ENCODE measurements at places on chromosomes 6 and 20.
A peak's percentile ranks its signal among the peaks of the same experiment; 100 is the strongest.

GRCh38 chr20:51688600-51689244 lies 79.5 kb downstream of the ATP9A start:
- no peak overlapping the region for H3K27ac ChIP-seq
- no peaks in the 10 kb centered on the region for H3K4me1 ChIP-seq
- no peak for DNase-seq
- no peak overlapping the region for H3K4me3 ChIP-seq
- no peaks in the 10 kb centered on the region for H3K27me3 ChIP-seq

- no peak overlapping the region for H3K4me3 ChIP-seq
- peak; percentile 87 for DNase-seq
- no peaks in the 10 kb centered on the region for H3K4me1 ChIP-seq
- no peaks in the 10 kb centered on the region for H3K27me3 ChIP-seq
- H3K36me3 ChIP-seq, result no peaks in the 10 kb centered on the region
These were observed 119.7 kb downstream of the PSMB1 start for GRCh38 chr6:170433163-170434116.

DNA sequence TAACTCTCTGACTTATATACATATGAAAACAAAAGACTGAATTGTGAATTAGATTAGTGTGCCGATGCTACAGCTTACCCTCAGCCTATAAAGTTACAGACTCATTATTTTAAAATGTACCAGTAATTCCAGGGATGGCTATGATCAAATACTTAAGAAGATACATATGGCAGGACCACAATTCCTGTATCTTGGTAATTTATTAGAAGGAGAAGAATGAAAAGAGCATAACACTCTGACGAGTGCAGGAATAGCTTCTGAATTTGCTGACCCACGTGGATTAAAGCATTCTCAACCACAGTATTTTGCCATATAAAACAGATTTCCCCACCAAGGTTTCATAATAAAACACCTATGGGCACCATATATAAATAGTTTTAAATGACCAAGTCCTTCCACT lies 368.5 kb upstream of the RUNX2 start:
- H3K27me3 ChIP-seq, result no peaks in the 10 kb centered on the region
- H3K4me3 ChIP-seq, result no peak overlapping the region
- H3K36me3 ChIP-seq, result no peaks in the 10 kb centered on the region
- no peak for DNase-seq

- H3K27ac ChIP-seq, result no peak overlapping the region
- no peaks in the 10 kb centered on the region for H3K27me3 ChIP-seq
- DNase-seq, result no peak
- no peaks in the 10 kb centered on the region for H3K36me3 ChIP-seq
These were observed 388.4 kb upstream of the GJE1 start for GRCh38 chr6:141744194-141744925.

DNA sequence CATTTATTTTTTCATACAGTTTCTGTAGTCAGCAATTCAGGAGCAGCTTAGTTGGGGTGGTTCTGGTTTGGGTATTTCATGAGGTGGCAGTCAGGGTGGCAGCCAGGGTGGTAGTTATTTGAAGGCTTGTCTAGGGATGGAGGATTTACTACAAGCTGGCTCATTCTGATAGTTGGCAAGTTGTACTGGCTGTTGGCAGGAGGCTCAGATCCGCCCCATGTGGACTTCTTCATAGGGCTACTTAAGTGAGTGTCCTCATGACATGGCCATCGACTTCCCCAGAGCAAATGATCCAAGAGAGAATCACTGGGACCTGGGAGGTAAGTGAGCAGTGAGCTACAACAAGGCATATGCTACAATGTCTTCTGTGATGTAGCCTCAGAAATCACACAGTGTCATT lies 22.4 kb upstream of the CDKAL1 start:
- H3K27ac ChIP-seq, result no peak overlapping the region
- DNase-seq, result no peak
- no peak overlapping the region for H3K4me3 ChIP-seq

DNA sequence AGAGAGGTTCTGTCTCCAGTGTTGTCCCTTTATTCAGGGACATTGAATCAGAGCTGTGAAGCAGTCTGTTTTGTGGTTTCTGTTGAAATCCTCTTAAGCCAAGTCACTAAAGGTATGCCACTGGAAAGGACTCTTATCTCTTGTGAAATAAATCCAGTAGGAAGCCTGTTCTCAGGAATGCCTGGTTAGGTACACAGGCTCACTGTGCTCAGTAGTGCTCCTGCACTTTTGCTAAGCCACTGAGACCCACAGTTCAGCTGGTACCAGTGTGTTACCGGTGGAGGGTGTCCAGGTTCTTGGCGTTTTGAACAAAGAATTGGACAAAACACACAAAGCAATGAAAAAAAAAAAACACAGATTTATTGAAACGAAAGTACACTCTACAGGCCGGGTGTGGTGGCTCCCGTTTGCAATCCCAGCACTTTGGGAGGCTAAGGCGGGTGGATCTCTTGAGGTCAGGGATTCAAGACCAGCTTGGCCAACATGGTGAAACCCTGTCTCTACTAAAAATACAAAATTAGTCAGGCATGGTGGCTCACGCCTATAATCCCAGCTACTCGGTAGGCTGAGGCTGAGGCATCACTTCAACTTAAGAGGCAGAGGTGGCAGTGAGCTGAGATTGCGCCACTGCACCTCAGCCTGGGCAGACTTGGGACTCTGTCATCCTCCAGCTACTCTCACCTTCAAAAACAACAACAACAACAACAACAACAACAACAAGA lies 186.1 kb downstream of the JARID2 start:
- no peaks in the 10 kb centered on the region for H3K27me3 ChIP-seq
- DNase-seq, result no peak
- H3K36me3 ChIP-seq, result no peaks in the 10 kb centered on the region
- no peak overlapping the region for H3K4me3 ChIP-seq
- H3K27ac ChIP-seq, result no peak overlapping the region

- H3K27me3 ChIP-seq, result no peaks in the 10 kb centered on the region
- no peak overlapping the region for H3K4me3 ChIP-seq
- H3K36me3 ChIP-seq, result no peaks in the 10 kb centered on the region
These were observed 60.7 kb upstream of the FNDC1 start for GRCh38 chr6:159108426-159108985.

- H3K27me3 ChIP-seq, result no peaks in the 10 kb centered on the region
- no peak overlapping the region for H3K4me3 ChIP-seq
- H3K27ac ChIP-seq, result no peak overlapping the region
- DNase-seq, result no peak
- H3K4me1 ChIP-seq, result peaks cover 20% of the 10 kb centered on the region
These were observed 120.2 kb upstream of the RNF24 start for GRCh38 chr20:4135385-4136077.

DNA sequence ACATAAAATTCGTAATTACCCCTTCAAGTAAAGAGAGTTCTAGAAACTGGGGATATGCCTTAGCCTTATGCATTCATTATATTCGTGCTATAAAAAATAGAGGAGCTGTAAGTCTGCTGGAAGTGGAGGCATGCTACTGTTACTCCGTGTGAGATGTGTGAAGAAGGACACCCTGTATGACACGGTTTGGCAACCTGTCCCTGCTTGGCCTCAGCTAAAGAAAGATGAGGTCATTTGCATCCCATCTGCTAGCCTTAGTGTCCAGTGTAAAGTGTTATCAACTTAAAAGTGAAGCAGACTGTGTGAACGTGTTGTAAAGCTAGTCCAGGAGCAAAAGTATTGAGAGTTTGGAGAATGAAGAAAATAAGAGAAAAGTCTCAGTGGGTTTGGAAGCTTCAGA lies 135.1 kb upstream of the RAB32 start:
- no peaks in the 10 kb centered on the region for H3K27me3 ChIP-seq
- H3K4me3 ChIP-seq, result no peak overlapping the region
- DNase-seq, result no peak
- no peaks in the 10 kb centered on the region for H3K4me1 ChIP-seq
- no peak overlapping the region for H3K27ac ChIP-seq

DNA sequence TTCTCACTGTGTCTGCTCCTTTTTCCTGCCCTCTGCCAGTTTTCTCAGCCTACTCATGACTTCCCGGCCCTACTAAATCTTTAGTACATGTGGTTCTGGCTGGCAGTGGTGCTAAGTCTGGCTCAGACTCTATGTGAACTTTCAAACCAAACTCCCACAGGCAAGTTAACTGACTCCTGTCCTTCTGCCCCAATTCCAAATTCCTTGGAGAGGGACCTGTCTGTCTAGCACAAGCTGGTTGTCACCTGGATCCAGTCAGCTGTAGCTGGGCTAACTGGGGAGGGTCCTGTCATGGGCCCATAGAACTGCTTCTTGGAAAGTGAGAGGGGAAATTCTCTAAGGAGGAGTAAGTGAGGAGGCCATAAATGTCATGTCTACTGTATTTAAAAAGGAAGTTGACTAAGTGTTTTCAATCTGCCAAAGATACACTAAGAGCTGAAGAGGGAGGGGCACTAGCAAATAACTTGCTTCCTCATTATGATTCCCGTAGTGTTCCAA lies 240.1 kb downstream of the KCNQ5 start:
- H3K36me3 ChIP-seq, result no peaks in the 10 kb centered on the region
- no peak overlapping the region for H3K4me3 ChIP-seq
- no peak overlapping the region for H3K27ac ChIP-seq
- no peak for DNase-seq

DNA sequence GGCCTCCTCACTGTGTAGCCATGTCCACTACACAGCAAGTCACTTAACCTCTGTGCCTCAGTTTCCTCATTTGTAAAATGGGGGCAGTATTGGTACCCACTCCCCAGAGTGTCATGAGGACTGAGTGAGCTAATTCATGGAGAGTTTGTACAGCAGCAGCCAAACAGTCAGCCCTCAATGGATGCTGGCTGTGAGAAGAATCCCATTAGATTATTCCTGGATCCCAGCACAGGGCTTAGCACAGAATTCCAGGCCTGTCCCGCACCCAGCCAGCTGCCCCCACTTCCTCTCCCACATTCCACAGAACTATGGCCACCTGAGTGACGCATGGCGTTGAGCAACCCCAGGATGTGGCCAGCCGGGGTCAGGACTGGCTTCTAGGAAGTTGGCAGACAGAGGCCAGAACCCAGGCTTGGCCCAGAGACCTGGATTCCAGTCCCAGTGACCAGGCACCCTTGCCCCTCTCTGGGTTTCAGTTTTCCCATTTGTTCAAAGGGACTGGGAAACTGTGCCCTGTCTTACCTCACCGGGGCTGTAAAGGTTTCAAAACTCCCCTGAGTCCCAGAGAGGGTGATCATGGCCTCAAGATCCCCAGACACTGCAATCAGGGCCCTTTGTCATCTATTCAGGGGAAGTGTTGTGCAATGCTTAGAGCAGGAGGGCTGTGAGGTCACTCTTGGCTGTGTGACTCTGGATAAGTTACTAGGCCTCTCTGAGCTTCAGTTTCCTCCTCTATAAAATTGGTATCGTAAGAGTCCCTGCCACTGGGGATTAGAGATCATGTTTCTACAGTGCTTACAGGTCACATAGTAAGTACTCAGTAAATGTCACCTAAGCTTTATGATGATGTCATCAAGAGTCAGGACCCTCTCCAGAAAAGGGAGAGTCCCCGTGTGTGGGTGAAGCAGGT lies 3.0 kb upstream of the TGM2 start:
- H3K36me3 ChIP-seq, result no peaks in the 10 kb centered on the region
- peak; percentile 91 for DNase-seq
- peaks cover 72% of the 10 kb centered on the region for H3K4me1 ChIP-seq
- peak overlapping the region; percentile 53 for H3K27ac ChIP-seq

DNA sequence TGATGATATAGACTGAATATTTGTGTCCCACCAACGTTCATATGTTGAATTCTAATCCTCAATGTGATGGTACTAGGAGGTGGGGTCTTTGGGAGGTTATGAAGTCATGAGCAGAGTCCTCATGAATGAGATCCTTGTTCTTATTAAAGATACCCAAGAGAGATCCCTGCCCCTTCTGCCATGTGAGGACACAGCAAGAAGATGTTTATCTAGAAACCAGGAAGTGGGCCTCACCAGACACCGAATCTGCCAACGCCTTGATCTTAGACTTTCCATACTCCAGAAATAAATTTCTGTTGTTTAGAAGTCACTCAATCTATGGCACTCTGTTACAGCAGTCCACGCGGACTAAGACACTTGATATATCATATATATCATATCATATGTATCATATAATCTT lies 67.7 kb upstream of the GCM1 start:
- H3K4me3 ChIP-seq, result no peak overlapping the region
- no peaks in the 10 kb centered on the region for H3K4me1 ChIP-seq
- no peak overlapping the region for H3K27ac ChIP-seq
- no peaks in the 10 kb centered on the region for H3K36me3 ChIP-seq
- H3K27me3 ChIP-seq, result no peaks in the 10 kb centered on the region
- DNase-seq, result no peak

DNA sequence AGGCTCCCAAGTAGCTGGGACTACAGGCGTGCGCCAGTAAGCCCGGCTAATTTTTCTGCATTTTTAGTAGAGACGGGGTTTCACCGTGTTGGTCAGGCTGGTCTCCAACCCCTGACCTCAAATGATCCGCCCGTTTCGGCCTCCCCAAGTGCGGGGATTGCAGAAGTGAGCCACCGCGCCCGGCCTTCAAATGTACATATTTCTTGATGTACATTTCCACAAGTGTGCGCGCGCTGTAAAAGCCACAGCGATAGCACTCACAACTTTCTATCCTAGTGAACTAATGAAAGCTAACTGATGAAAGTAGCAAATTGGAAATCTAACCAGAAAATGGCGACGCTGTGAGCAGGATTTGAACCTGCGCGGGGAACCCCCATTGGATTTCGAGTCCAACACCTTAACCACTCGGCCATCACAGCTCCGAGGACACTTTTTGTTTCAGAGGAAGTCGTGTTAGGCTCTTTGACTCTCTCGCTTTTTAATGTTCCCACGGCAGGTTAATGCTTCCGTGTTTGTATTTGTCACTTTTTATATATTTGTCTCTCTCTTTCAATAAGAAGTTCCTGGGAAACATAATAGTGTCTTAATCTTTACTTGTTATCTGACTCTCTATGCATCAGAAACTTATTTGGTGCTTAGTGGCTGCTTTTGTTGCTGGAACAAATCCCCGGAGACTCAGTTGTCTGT lies 199.4 kb upstream of the ZNF184 start:
- H3K4me3 ChIP-seq, result no peak overlapping the region
- no peaks in the 10 kb centered on the region for H3K36me3 ChIP-seq
- H3K4me1 ChIP-seq, result peaks cover 13% of the 10 kb centered on the region
- DNase-seq, result no peak
- no peak overlapping the region for H3K27ac ChIP-seq

DNA sequence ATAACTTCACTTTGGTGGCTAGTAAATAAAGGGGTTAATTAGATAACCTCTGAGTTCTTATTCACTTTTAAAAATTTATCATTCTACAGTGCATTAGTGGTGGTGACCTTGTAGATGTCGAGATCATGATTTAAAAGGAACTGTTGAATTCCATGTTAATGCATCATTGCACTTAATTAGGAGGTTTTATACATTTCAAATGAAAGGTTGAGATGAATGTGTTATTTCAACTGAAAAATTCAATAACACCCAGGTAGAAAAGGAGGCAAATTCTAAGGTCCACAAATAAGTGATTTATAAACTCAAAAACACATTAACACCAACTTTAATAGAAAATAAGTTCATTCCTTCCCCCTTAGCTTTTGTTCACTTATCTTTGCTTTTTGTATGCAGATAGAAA lies 58.3 kb upstream of the TMEM170B start:
- DNase-seq, result no peak
- no peaks in the 10 kb centered on the region for H3K27me3 ChIP-seq
- H3K4me3 ChIP-seq, result no peak overlapping the region
- H3K36me3 ChIP-seq, result no peaks in the 10 kb centered on the region
- no peak overlapping the region for H3K27ac ChIP-seq

GRCh38 chr20:51132279-51132678 lies 109.4 kb upstream of the KCNG1 start:
- no peak for DNase-seq
- H3K4me3 ChIP-seq, result no peak overlapping the region
- no peaks in the 10 kb centered on the region for H3K36me3 ChIP-seq
- H3K4me1 ChIP-seq, result no peaks in the 10 kb centered on the region
- no peaks in the 10 kb centered on the region for H3K27me3 ChIP-seq

- no peaks in the 10 kb centered on the region for H3K27me3 ChIP-seq
- no peak overlapping the region for H3K27ac ChIP-seq
- no peak overlapping the region for H3K4me3 ChIP-seq
- DNase-seq, result no peak
- no peaks in the 10 kb centered on the region for H3K36me3 ChIP-seq
These were observed 8.0 kb upstream of the MYLK2 start for GRCh38 chr20:31811198-31811597.
